GM12865 (cell line): ENCODE measurements at places on chromosomes 11 and 22.

- no peak for DNase-seq
Measured at GRCh38 chr11:72072348-72072747, 8.0 kb downstream of the NUMA1 start.

GRCh38 chr22:45738206-45738605 lies 66.6 kb downstream of the ATXN10 start:
- DNase-seq, result no peak

- DNase-seq, result peak; percentile 73
Measured at GRCh38 chr11:116791002-116791812, 472 bp downstream of the APOA5 start.

- peak; percentile 32 for DNase-seq
Measured at GRCh38 chr11:77038825-77039326, 4.7 kb downstream of the B3GNT6 start.

- DNase-seq, result peak; percentile 2
Measured at GRCh38 chr11:15800111-15800800, 556.1 kb downstream of the SOX6 start.

DNA sequence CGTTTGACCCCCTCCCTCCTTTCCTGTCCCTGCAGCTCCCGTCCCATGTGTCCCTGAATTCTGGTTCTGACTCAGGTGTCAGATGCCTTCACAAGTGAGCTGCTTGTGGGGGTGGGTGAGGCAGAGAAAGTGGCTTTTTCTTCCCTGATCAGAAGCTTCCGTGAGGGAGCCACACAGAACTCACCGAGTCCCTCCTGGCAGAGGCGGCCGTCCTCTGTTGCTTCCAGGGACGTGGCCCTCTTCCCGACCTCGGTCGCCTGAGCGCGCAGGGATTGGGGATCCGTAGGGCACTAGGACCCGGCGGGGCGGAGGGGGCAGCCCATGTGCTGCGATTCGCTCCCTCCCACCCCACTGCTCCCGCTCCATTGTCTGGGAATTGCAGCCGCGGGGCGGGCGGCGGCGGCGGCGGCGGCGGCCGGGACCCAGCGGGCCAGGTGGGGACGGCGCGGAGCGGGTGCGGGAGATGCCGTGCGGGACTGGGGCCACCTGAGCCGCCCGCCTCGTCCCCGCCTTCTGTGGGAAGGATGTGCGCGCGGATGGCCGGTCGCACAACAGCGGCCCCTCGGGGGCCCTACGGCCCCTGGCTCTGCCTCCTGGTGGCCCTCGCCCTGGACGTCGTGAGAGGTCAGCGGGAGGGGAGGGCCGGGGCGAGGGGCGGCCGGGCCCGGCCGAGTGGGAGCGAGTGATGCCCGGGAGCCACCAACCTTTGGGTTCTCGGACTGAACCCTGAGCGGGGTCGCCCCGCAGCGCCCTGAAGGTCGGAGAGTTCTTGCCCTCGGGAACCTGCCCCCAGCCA lies at the start of gene TMEM132A:
Gene TMEM132A, plus strand, starts transcription at position 351 of the 796 bp plus-strand sequence. Its CDS starts 174 bp downstream, at position 525.
- no peak for DNase-seq

DNA sequence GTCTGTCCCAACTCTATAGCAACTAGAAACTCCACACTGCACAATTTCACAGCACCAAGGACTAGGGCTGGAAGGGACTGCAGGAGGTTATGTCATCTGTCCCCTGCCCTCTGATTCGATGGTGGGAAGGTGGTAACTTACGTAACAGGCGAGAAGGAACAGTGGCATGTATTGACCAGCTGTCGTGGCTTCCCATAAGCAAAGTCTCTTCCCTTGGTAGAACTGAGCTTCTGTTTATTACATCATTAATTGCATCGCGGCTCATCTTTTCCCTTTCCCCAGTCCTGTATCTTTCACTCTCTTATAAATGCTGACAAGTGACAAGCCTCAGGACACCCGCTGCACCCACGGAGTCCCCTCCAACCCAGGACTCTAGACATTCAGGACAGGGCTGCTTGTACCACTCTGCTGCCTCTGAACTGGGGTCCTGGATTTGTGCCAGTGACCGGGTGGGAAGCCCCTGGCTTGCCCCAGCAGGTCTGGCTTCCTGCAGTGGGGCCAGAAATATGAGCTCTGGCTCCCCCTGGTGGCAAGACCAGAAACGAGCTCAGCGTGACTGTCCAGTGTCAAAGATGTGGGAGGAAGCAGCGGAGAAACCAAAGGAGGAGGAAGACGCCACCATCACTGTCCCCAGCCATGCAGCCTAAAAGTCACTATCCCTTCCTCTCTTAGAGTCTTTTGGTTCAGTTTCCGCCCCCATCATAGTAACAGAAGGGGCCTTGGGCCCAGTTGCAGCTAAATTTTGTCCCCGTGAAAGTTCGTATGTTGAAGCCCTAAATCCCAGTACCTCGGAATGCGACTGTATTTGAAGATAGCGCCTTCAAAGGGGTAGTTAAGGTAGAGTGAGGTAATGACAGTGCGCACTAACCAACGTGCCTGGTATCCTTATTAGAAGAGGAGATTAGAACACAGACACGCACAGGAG lies 84.5 kb downstream of the ISX start:
- peak; percentile 91 for DNase-seq

DNA sequence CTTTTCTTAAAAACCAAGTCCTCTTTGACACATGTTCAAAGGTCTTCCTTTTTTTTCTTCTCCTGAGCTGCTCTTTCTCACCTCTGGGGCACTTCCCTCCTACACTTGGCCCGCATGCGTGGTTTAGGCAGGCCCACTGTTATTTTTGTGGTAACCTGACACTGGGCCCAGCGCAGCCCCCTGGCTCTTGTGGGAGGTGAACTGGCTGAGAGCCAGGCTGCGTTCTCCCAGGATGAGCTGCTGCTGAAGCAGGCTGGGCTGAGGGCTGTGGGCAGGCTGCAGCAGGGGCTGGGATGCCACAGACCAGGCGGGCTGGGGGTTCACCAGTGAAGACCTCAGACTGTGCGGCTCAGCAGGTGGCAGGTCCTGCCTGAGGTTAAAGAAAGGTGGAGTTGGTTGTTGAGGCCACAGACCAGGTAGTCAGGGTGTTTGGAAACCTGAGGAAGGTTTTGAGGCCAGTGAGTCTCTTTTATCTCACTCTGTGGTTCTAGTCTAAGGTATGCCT lies 72.4 kb downstream of the TEAD1 start:
- peak; percentile 28 for DNase-seq

DNA sequence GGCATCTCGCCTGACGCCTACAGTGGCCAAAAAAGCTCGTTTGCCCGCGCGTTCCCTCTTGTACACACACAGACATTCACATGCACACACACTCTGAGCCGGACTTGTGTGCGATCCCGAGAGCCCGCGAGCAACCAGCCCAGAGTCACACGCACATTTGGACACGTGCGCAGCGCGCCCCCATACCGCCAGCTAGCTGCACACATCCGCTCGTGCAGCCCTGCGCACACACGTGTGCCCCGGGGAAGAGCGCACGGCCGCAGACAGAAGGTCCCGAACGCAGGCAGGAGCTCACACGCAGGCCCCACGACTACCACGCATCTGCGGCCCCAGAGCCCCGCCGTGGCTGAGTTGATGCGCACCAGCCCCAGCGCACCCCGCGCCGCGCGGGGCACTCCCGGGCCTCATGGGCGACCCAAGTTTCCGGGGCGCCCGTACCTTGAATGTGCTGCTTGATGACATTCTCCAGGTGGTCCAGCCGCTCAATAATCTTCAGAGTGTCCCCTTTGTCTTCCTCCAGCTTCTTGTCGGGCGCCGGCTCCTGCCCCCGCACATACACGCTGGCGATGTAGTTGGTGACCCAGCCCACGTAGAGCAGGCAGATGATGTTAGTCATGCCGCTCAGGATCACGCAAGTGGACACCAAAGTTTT lies 758 bp downstream of the GALNT18 start:
- peak; percentile 72 for DNase-seq

DNA sequence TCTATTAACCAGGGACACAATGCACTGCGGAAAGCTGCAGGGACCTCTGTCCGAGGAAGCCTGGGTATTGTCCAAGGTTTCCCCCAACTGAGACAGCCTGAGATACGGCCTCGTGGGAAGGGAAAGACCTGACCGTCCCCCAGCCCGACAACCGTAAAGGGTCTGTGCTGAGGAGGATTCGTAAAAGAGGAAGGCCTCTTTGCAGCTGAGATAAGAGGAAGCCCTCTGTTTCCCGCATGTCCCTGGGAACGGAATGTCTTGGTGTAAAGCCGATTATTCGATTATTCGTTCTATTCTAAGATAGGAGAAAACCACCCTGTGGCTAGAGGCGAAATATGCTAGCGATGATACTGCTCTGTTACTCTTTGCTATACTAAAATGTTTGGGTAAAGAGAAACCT lies 5.2 kb downstream of the BET1L start:
- no peak for DNase-seq

GRCh38 chr11:56624661-56625110 lies 10.0 kb upstream of the OR5M1 start:
- peak; percentile 56 for DNase-seq

GRCh38 chr11:119727523-119728151 lies 1.4 kb downstream of the NECTIN1 start:
- DNase-seq, result peak; percentile 10

DNA sequence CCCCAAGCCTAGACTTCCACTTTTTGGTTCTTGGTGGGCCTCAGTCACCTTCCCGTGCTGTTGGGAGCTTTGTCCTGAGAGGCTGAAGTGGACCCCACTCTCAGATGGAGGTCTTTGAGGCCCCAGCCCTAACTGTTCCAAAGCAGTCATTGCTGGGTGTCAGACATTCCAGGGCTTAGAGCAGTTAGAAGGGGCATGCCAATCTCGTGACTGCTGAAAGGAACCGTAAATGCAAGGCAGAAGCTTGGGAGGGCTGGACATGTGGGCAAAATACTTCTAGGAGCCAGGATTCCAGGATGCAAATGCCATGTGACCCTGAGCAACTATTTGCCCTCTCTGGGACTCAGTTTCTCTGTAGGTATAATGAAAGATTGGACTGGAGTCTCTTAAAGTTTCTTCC lies 118.8 kb upstream of the CRYBB3 start:
- DNase-seq, result no peak

DNA sequence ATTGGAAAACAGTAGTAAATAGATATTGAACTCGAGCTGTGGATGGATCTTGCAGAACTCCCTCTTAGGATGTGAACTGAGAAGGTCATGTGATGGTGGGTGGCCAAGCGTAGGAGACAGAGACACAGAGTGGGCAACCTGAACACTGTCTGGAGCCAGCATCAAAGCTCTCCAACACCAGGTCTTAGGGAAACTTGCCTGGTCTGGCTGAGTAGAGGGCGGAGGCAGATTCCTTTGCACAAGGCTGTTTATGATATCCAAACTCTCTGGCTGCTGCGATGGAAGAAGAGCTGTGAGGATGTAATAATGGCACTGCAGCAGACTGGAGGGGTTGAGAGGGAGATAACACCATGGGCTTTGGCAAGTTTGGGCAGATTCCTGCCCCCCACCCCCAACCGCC lies 10.1 kb downstream of the NAV2 start:
- no peak for DNase-seq

DNA sequence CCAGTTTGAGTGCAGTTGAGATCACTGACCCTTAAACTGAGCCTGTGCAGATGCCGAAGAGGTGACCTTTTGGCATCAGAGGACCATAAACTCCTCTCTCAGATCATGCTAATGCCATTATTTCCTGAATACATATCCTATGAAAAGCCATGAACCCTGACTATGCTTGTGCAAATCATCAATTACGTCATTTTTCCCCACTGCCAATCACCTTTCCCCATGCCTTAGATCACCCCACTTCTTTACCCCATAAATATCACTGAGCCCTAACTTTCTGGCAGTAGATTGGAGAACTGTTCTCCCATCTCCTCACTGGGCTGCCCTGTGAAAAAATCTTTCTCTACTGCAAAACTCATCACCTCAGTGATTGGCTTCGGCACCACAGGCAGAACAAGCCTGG lies 32.9 kb downstream of the MTNR1B start:
- no peak for DNase-seq

DNA sequence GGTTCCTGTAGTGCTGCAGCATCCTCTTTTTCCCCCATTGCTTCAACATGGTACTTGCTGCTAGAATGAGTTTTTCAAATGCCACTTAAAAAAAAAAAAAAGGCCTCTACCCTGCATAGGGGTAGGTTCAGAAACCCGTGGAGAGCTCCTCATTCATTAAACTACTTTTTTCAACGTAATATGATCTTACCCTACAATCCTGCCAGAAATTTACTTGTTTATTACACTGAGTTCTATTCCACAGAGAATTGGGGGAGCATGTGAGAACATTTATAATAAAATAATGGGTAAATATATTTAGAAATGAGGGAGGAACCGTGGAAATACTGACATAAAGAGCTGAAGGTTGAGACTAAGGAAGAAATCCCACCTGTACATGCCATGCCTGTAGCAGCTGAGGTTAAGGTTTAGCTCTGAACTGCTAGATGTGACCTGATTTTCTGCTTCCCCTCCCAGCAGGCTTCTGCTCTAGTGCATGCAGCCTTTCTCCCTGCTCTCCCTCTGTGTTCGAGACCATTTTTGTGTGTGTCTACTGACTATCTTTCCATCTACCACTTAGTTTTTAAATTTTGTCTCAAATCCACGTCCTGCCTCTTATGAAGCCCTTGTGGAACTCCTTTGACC lies 225.7 kb downstream of the DDX10 start:
- DNase-seq, result no peak

DNA sequence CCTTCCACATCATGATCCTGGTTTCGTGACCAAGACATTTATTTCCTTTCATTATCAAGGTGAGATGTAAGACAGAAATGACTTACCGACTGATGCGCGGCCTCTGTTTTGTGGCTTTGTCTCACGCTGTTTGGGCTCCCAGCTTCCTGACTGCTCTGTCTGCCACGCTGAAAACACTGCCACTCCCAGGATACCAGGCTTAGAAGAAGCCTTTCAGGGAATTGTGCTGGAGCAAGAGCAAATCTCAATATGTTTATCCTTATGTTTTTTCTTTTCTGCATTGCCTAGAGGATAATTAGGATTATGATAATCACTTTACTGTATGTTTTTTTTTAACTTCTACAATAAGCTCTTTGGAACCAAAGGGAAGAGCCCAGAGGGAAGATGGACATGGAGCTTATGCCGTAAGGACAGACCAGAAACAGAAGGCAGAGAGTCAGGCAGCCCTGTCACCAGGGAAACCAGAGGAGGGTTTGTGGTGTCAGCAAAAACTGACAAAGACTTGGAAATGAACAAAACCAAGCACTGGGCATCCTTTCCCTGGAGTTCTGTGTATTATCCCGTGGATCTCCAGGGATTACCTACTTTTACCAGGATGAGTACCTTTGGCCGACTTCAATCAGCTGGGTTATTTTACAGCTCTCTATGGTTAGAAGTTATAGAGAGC lies 68.2 kb upstream of the ISX start:
- no peak for DNase-seq

DNA sequence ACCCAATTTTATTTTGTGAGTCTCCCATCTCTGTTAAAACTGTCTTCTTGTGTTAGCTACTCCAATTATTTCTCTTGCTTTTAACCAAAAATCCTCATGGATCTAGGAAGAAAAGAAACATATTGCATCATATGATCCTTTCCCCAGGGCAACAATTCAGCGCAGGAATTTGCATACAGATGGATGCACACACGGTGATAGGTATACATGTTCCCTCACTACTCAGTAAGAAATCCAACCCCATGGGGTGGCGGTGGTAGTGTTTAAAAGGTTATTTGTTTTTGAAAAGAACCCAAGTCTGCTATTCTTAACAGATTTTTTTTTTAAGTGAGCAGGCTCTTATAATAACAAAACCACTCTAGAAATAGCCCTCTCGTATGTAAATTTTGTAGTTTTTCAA lies 4.2 kb upstream of the SYN3 start:
- no peak for DNase-seq

- peak; percentile 22 for DNase-seq
Measured at GRCh38 chr11:59754494-59754858, 700 bp upstream of the STX3 start.

- DNase-seq, result no peak
Measured at GRCh38 chr11:27201454-27202302, 161.1 kb downstream of the BBOX1 start.

GRCh38 chr22:29043906-29044575 lies 17.6 kb downstream of the C22orf31 start:
- DNase-seq, result no peak

- DNase-seq, result no peak
Measured at GRCh38 chr11:105130189-105130813, 9.3 kb downstream of the CARD18 start.
